ENCODE measurements at places on chromosomes 4 and X.

- peak; percentile 15 for DNase-seq
These were observed 566 bp downstream of the ATP11C start for GRCh38 chrX:139932073-139932900.

DNA sequence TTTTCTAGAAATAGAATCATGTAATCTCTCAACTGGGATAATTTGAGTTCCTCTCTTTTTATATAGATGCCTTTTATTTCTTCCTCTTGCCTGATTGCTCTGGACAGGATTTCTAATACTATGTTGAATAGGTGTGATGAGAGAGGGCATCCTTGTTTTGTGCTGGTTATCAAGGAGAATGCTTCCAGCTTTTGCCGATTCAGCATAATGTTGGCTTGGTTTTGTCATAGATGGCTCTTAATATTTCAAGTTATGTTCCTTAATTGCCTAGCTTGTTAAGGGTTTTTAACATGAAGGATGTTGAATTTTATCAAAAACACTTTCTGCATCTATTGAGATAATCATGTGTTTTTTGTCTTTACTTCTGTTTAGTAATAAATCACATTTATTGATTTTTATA lies 58.7 kb downstream of the TMEM47 start:
- DNase-seq: no peak

DNA sequence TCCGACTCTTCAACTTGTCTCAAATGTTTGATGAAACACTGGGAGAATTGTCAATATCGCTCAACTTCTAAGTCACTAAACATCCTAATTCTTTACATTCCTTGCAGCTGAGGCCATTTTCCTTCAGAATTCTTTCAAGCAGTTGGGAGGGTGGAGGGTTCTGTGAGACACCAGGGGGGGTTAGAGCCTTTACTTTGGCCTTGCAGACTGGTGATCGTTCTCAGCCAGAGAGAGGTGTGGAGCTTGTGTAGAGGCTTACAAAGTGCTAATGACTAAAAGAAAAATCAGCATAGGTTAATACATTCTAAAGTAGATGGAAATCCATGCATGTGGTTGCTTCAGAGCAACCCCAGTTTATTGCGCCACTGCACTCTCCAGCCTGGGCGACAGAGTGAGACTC lies 21.3 kb upstream of the SOX3 start:
- DNase-seq: no peak

DNA sequence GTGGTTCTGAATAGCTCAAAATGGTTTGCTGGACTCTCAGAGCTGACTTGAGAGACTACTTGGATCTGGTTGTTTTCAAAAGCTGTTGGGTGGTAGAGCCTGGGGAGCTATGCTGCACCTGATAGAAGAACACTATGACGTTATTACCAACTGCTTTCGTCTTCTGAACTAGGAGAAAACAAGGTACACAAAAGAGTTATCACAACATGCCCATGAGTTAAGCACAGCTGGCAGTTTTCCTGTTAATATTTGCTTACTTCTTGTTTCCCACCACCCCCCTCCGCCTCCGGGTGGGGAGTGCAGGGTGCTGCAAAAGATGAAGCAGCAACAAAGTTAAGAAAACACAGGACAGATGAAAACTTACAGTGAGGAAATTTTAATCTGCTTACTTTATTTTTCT lies 69.1 kb downstream of the RASL11B start:
- no peak for DNase-seq

- no peak for DNase-seq
These were observed 1024.0 kb upstream of the SLIT2 start for GRCh38 chr4:19227701-19228100.

GRCh38 chrX:136529795-136530194 lies 2.2 kb upstream of the VGLL1 start:
- no peak for DNase-seq

All from stimulated activated CD4-positive, alpha-beta T cell treated with anti-CD3 and anti-CD28 coated beads, Interleukin-15, amount 100 ng/mL, for 1 hour (primary cell).